ENCODE measurements at places on chromosomes 3 and 15.

DNA sequence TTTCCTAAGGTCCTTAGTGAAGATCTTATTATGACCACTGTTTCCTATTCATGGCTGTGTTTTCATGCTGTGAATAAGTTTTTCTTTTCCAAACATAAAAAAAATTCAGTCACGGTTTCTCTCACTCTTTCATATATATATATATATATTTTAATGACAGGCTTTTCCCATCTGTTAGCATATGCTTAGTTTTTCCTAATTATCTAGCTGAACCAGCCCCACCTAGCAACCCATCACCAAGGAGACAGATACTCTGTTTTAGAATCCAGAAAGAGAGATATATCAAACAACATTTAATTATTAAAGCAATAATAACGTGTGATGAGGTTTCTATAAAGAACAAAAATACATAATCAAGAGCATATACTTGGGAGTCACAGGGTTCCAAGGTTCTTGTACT lies 58.3 kb downstream of the TMCC1 start:
- no peak for DNase-seq

- DNase-seq: no peak
These were observed 432.4 kb upstream of the PDZRN3 start for GRCh38 chr3:74057169-74057568.

DNA sequence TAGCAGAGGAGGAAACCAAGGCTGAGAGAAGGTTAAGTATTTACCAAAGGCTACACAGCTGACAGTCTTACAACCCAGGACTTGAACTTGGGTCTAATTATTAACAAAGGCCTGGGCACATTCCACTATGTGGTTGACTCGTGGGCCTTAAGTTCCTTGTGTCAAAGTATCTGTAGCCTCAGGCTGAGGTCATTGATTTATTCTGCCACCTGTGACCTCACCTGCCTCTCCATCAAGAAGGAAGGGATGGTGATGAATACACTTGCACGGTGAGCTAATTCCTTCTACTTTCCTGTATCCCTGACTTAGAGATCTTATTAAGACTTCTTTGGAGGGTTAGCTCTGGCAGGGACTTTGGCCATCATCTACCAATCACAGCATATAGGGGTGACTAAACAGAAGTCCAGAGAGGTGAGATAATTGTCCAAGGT lies 19.9 kb upstream of the LRRC58 start:
- no peak for DNase-seq

DNA sequence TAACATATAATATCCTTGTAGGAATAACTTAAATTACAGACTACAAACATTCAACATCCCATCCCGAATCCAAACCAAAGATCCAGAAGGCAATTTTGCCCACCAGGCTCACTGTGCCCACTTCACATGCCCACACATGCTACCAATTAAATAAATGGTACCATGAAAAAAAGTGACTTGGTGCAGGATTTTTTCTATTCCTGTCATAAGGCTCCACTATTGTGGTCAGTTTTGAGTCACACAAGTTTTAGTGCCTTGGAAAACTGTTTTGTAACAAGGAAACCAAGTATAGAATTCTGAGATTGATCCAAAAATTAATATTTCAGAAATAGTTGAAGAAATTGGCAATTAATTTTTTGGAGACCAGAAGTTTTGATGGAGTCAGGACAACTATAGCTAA lies 470.1 kb upstream of the THBS1 start:
- no peak for DNase-seq

DNA sequence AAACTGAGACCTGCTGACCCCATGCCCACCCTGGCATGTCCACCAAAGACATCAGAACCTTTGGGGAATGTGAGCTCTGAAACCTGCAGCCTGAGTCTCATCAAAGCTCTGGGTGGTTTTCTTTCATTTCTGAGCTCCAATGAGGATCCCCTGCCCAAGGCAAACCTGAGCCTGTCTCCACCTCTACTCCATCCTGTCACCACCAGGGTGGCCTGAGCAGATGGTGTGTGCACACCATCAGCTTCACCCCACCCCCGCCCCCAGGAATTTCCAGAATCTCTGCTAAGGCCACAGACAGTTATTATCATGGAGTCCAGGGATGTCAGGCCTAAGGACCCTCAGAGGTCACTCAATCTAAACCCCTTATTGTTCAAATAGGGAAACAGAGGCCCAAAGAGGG lies 1.3 kb downstream of the XIRP1 start:
- no peak for DNase-seq

- DNase-seq: no peak
These were observed 11.5 kb downstream of the PLIN1 start for GRCh38 chr15:89667706-89667960.

GRCh38 chr3:149199474-149199873 lies 22.2 kb downstream of the CP start:
- DNase-seq: no peak

- DNase-seq: no peak
These were observed 678 bp downstream of the SEMA7A start for GRCh38 chr15:74432968-74433591.

DNA sequence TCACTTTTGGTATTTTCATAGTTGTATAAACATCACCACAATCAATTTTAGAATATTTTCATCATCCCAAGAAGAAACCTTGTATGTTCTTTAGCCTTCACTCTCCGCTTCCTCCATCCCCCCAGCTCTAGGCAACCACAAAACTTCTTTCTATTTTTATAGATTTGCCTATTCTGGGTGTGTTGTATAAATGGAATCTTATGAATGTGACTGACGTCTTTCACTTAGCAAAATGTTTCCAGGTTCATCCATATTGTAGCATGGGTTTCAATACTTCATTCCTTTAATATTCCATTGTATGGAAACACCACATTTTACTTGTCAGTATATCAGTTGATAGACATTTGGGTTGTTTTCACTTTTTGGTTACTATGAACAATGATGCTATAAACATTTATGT lies 335.8 kb upstream of the GOLIM4 start:
- DNase-seq: no peak

DNA sequence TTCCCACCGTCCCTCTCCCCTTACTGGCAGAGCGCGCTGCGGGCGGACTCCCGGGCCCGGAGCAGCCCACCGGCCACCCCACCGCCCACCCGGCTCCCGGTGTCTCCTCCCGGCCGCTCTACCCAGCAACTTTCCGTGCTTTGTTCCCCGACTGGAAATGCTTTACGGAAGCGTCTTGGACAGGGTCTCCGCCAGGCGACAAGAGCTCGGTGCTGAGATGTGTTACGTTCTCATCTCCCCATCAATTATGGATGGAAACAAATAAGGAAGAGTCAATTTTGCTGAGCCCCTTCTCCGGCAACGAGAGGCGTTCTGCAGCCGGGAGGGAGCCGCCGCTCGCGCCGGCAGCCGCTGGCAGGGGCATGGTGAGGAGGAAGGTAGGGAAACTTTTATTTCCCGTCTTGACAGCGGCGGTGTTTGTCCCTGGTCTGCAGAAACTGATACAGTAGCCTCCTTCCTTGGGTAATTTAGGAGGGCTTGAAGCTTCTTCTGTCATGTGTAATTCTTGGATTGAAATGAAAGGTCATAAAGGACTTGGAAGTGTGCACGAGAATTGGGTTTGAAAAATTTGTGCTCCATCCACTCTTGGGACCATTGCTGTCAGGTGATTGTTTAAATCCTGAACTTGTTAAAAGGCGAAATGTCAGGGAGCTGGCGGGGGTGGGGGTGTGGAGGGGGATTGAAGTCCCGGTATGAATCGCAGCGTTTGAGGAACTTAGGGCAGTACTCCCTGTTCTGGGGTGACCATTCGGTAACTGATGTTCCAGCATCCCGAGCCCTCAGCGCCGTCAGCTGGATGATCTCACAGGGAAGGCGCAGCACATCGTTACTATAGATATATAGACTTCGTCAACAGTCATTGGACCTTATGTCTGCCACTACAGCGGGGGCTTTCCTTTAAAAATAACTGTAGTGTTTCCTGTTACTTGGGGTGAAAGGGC lies 1.5 kb downstream of the SEMA6D start:
- DNase-seq: no peak

GRCh38 chr15:64869501-64869900 lies 27.8 kb downstream of the PLEKHO2 start:
- DNase-seq: no peak

- DNase-seq: no peak
These were observed 12.1 kb downstream of the TMOD3 start for GRCh38 chr15:51841406-51842040.

- no peak for DNase-seq
These were observed 39.1 kb downstream of the TKT start for GRCh38 chr3:53216723-53217122.

DNA sequence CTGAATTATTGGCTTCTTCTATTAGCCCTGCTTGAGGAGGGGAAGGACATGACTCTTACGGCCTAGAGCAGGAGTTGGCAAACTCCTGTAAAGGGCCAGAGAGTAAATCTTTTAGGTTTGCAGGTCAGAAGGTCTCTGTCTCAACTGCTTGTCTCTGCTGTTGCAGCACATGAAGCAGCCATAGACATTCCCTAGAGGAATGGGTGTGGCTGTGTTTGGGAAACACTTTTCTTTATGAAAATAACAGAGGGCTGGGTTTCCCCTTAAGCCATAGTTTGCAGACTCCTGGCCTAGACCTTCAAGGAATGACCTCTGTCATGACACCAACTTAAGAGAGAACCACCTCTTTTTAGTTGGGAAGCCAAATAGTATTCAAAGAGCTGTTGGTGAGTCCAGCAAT lies 10.3 kb downstream of the TRAK1 start:
- DNase-seq: no peak

GRCh38 chr3:37994639-37994972 lies 4.0 kb downstream of the VILL start:
- DNase-seq: no peak

GRCh38 chr3:135965506-135966270 lies at the start of gene PPP2R3A:
TSS of gene PPP2R3A (plus strand) at chr3:135965728. CDS start at chr3:136001499, 35,771 bp downstream.
- DNase-seq: peak; percentile 75

- DNase-seq: no peak
These were observed 117.3 kb downstream of the XXYLT1 start for GRCh38 chr3:195153653-195154052.

DNA sequence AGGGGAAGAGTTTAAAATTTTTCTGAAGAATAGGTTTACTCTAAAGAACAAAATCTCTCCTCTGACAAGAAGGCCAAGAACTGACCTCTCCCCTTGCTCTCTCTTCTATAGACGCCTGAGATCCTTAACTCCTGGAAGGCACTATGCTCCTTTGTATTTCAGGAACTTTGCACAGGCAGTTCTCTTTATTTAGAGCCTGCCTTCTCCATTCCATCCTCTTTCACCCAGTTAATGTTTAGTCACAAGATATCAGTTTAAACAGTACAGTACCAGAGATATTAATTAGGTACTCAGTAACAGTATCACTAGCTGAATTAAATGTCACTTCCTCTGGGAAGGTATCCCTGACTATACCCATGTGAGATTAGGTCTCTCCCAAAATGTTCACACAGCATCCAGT lies 33.5 kb downstream of the HERC1 start:
- no peak for DNase-seq

DNA sequence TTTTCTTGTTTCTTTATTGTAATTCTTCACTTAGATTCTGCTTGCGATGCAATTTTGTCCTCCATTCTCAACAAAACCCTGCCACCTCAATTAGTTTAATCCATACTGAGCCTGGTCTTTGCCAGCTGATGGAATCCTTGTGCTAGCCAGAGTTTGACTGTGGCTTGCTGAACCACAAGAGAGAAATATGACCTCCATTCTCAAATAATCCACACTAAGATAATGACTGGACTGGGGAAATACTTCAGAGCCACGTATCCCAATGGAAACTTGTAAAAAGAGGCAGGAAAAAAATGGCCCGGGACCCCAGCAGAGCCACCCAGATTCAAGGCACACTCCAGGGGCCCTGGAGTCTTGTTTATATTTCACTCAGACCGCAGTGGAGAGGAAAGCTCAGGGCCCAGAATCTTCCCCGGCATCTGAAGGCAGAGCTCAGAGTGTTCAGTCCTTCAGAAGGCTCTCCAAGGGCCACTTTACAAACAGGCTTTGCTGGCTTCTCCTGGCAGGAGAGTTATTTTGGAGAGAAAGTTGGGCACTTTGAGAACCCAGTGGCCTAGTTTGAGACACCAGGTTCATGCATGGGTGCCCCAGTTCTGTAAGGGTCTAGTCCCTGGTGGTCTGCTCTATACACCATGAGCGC lies 62.7 kb downstream of the SSUH2 start:
- no peak for DNase-seq

- DNase-seq: no peak
These were observed 168.4 kb upstream of the ZNF385D start for GRCh38 chr3:21919383-21919782.

DNA sequence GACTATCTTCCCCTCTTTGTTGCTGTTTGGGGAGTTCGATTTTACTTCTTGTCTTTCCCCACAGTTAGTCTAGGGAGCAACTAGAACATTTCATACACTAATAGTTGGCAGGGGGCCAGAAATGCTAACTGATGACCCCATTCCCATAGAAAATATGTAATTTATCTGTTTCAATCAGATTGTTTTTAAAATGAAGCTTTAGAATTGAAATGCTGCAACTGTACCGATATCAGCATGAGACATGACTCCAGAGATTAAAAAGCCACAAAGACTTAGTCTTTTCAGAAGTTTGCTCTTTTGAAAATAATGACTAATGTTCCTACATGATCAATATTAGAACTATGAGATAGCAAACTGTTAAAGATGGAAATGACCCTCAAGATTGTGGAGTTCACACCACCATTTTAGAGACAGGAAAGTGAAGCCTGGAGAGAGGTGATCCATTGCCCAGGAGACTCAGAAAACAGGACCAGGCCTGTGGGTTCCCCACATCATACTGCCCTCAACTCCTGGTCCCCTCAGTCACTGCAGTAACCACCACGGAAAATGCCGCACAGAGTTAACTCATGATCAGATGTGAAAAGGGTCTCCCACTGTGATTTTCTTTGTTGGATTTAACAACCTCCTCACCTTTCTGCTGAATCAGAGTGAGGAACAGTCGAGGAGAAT lies 130.3 kb downstream of the CHDH start:
- DNase-seq: no peak

DNA sequence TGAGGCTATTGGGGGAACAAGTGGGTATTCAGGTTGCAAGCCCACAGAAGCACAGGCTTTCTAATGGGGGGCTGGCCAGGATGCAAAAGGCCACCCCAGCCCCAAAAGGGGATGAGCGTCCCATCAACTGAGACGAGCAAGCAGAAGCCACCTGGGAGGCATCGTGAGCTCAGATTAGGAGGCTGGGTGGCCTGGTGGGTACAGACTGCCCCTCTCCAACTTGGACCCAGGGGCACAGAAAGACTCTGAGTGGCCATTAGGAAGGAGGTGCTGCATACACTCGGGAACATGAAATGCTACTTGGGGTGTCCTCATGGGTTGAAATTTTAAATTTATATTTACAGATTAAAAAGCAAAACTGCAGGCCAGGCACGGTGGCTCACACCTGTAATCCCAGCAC lies 29.1 kb downstream of the SLC41A3 start:
- DNase-seq: no peak

GRCh38 chr3:65936908-65937638 lies 101.6 kb downstream of the MAGI1 start:
- DNase-seq: peak; percentile 52

GRCh38 chr15:48939648-48940047 lies 24.1 kb downstream of the SHC4 start:
- DNase-seq: no peak

- DNase-seq: no peak
These were observed 22.4 kb downstream of the CHRNA3 start for GRCh38 chr15:78598348-78598747.

- DNase-seq: no peak
These were observed 131.1 kb downstream of the XXYLT1 start for GRCh38 chr3:195139876-195140240.
